Keratinocyte (primary cell): ENCODE measurements at places on chromosomes 5 and 9.

DNA sequence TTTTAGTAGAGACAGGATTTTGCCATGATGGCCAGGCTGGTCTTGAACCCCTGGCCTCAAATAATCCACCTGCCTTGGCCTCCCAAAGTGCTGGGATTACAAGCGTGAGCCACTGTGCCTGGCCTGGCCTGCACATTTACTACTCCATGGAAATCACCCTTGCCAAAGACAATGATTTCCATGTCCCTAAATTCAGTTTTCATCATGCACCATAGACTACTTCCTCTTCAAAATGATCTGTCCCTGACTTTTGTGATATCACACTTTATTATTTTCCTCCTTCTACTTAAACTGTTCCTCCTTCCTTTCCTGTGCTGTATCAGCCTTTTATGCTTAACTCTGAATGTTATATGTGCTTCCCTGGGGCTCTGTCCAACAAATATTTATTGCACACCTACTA, 20.3 kb downstream of the SLC28A3 start:
- H3K27ac ChIP-seq: no peak overlapping the region
- H3K4me3 ChIP-seq: no peak overlapping the region

- no peak overlapping the region for H3K27ac ChIP-seq
- no peak for DNase-seq
- no peaks in the 10 kb centered on the region for H3K27me3 ChIP-seq
- H3K4me1 ChIP-seq: no peaks in the 10 kb centered on the region
- H3K4me3 ChIP-seq: no peak overlapping the region
- H3K36me3 ChIP-seq: no peaks in the 10 kb centered on the region
These were observed 8.4 kb downstream of the TPPP start for GRCh38 chr5:684751-685216.

GRCh38 chr5:12865529-12865928, 961.3 kb upstream of the CTNND2 start:
- no peaks in the 10 kb centered on the region for H3K4me1 ChIP-seq
- H3K27me3 ChIP-seq: no peaks in the 10 kb centered on the region
- no peaks in the 10 kb centered on the region for H3K36me3 ChIP-seq
- no peak for DNase-seq
- H3K27ac ChIP-seq: no peak overlapping the region
- H3K4me3 ChIP-seq: no peak overlapping the region

DNA sequence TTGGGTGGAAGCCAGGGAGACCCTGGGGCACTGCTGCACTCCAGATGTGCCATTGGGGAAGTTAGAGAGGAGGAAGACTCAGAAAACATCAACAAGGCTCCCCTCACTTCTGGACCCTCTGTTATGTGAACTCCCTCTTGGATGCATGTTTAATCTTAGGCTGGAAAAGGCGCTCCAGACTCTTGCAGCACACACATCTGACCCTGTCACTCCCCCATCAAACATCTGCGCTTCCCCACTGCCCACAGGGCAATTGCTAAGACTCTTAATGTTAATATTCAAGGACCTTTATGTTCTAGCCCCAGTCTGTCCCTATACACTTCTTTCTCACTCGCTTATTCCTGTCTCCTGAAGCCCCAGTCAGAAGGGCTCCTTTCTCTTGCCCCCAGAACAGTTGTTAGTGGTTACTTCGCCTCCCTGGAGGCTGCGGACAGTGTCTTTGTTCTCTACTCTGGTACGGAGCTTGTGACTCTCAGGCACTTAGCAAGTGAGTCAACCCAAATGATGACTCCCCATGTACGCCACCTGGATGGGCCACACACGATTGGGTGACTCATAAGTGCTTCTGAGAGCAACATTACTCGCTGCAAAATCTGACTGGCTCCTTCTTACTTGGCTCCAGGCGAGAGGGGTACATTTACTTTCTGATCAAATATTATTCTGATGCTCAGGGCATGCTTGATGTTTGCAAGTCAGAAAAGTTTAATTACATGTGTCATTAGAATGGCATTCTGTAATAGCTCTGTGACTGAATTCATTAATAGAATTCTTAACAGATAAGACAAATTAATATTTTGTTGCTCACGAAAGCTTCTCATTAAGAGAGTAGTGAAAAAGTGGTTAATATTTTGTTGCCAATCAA, 193.6 kb downstream of the HSPA4 start:
- H3K36me3 ChIP-seq: no peaks in the 10 kb centered on the region
- H3K27me3 ChIP-seq: peaks cover 5% of the 10 kb centered on the region
- no peak overlapping the region for H3K4me3 ChIP-seq
- DNase-seq: peak; percentile 97
- H3K4me1 ChIP-seq: peaks cover 27% of the 10 kb centered on the region
- peak overlapping the region; percentile 36 for H3K27ac ChIP-seq

DNA sequence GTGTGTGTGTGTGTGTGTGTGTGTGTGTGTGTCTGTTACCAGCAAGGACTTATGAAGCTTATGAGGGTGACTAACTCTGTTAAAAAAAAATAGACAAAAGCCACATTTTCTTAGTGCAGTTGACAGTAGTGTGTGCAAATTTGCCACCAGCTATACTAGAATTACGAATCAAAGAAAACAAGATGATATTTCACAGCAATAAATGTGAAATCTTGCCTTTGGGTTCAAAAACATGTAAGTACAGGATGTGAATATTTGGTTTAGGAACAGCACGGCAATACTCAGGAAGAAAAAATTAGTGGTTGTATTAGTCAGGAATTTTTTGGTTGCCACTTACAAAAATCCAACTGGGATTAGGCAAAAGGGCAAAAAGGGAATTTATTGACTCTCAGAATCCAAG, 117.4 kb downstream of the NPR3 start:
- no peaks in the 10 kb centered on the region for H3K36me3 ChIP-seq
- peak; percentile 30 for DNase-seq
- no peak overlapping the region for H3K27ac ChIP-seq
- no peak overlapping the region for H3K4me3 ChIP-seq
- peaks cover 10% of the 10 kb centered on the region for H3K4me1 ChIP-seq

DNA sequence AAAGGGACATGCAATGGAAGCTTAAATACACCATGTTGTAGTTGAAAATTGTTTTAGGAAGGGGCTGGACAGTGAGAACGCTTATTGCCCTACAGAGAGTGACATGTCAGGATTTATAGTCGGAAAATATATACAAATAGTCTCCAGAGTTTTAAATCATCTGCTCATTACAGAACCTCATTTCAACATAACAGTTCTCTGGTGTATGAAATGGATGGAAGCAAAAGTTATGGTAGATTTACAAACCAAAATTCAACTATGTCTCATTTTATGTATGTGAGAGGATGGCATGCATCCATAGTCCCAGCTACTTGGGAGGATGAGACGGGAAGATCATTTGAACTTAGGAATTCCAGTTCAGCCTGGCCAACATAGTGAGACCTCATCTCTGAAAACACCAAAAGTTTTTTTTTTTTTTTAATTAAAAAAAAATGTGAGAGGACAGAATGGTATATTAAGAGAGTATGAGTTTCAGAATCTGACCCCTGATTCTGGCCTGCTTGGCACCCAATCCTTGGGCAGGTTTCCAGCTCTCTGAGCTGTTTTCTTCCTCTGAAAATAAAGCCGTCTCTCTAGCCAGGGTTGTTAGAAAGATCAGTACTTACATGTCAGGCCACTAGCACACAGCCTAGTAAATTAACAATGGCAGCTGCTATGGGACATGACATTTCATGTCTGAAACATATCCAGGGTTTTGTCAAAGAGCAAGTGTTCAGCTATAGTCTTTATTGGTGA, 40.1 kb downstream of the IQGAP2 start:
- no peaks in the 10 kb centered on the region for H3K4me1 ChIP-seq
- H3K27ac ChIP-seq: no peak overlapping the region
- DNase-seq: no peak
- H3K4me3 ChIP-seq: no peak overlapping the region
- no peaks in the 10 kb centered on the region for H3K36me3 ChIP-seq
- peaks cover 1% of the 10 kb centered on the region for H3K27me3 ChIP-seq

DNA sequence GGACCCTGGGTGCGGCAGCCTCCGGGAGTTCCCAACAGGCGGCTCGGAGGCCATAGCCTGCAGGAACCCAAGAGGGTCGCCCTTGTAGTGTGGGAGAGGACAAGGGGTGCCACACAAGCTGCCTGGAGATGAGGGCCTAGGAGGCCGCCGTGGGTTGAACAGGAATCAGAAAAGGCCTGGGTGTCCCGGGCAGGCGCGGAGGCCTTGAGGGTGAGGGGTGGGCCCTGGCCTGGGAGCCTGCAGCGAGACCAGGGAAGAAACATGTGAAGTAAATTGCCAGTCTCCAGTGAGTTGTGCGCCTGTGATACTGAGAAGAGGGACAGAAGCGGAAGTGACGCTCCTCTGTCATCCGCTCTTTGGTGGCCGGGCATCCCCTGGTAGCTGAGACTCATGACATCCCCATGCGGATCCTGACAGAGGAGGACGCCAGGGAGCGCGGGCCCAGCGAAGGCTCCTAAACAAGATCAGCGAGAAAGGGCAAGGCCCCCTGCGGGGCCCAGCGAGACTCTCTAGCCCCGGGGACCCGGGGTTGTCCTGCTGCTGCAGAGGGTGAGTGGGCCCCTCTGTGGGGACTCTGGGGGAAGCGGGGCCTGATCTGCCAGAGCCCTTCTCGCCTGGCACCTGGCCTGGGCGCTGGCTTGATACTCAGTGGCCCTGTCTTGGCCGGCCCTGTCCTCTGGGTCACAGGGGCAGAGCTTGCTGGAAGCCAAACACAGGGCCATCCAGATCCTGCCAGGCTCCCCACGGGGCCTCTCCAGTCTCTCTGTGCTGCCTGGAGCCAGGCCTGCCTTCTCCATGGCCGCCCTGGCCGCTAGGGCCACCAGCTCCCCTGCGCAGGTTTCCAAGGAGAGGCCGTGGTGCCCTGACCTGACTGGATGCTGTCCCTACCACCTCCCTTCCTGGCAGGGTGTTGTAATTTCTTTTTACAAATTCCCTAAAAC, 788.4 kb downstream of the TLE4 start:
- no peak overlapping the region for H3K27ac ChIP-seq
- no peak overlapping the region for H3K4me3 ChIP-seq
- DNase-seq: no peak
- no peaks in the 10 kb centered on the region for H3K36me3 ChIP-seq

DNA sequence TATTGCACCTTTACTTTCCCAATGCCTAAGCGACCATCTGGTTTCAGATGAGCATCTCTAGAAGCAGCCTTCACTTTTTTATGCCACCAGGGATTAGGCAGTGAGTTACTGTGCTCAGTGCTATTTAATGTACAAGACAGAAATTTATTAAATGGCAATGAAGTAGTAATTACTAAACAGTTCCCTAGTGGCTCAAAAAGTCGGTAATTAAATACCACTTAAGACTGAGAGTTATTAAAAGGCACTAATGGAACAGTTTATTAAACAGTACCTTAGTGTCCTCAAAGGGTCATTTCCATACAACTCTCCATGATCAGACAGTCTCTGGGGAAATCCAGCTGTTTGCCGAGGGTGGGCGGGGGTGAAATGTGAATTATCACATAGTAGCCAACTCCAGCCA, 42.3 kb downstream of the LHFPL2 start:
- peaks cover 10% of the 10 kb centered on the region for H3K4me1 ChIP-seq
- H3K4me3 ChIP-seq: no peak overlapping the region
- no peak for DNase-seq

- no peaks in the 10 kb centered on the region for H3K27me3 ChIP-seq
- H3K4me3 ChIP-seq: no peak overlapping the region
These were observed 158.3 kb downstream of the SNCAIP start for GRCh38 chr5:122470365-122470764.

DNA sequence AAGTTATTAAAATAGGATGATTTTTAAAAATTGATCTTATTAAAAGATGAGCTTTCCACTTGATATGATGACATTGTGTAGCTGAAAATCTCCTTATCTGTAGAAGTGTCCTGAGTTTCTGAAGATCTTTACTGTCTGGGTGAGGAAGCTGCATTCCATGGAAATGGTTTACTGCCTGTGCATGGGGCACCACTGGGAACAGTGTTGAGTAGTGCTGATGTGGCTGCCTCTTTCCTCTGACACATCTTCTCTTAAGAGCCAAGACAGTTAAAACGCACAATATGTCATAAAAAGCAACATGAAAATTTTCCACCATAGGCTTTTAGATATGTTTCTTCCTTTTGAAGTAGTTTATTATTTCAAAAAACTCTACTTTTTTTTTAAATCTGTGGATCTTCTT, 24.6 kb downstream of the SECISBP2 start:
- no peak overlapping the region for H3K27ac ChIP-seq
- no peak for DNase-seq
- no peaks in the 10 kb centered on the region for H3K4me1 ChIP-seq
- no peaks in the 10 kb centered on the region for H3K27me3 ChIP-seq
- H3K36me3 ChIP-seq: peaks cover 12% of the 10 kb centered on the region
- no peak overlapping the region for H3K4me3 ChIP-seq

DNA sequence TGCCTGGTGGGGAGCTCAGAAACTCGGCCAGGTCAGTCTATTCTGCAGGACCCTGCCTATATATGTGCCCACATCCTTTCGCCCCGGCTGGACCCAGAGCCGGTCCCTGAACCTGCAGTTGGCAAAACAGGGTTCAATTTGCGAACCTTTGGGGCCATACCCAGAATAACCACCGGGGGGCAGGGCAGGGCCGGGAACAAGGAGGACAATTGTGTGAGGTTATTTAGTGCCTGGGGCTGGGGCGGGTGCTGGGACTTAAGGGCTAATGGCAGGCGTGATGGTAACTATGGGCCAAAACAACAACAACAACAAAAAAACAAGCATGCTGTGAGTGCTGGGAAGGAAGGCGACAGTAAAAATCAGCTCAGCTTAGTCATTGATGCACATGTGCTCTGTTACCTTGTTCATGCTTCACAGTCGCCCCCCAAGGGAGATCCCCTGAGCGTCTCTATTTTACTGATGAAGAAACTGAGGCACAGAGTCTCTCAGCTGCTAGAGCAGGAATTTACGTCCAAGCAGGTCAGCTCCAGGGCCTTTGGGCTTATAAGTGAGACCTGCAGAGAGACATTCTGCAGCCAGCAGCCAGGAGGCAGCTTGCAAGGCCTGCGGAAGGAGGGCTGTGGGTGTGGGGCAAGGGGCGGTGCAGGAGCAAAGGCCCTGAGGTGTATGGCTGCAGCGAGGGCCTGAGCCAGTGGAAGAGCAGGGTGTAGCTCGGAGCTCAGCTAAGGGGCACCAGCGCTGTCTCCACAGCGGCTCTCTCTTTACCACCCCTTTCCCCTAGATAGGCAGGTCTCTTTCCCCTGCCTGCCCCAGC, 106.0 kb downstream of the PHF2 start:
- H3K36me3 ChIP-seq: no peaks in the 10 kb centered on the region
- H3K27me3 ChIP-seq: peaks cover 3% of the 10 kb centered on the region
- no peak overlapping the region for H3K27ac ChIP-seq
- no peak overlapping the region for H3K4me3 ChIP-seq

DNA sequence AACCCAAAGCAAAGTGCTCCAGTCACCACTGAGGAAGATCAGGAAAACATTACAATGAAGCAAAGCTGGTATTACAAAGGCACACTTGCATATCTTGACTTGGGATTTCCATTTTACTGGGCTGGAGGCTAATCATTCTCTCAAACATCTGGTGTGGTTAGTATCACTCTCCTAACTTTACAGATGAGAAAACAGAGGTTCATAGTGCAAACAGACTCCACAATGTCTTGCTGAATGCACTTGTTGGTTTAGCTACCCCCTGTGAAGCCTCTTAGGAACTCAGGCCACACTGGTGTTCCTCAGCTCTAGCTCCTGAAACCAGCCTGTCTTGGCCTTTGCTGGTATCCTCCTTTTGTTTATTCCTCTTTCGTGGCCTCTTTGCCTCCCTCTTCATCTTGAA, 29.5 kb upstream of the SMAD5 start:
- H3K4me3 ChIP-seq: no peak overlapping the region
- H3K27ac ChIP-seq: no peak overlapping the region

- H3K4me3 ChIP-seq: no peak overlapping the region
- no peaks in the 10 kb centered on the region for H3K27me3 ChIP-seq
- H3K4me1 ChIP-seq: no peaks in the 10 kb centered on the region
- H3K36me3 ChIP-seq: no peaks in the 10 kb centered on the region
- no peak for DNase-seq
These were observed 1209.3 kb upstream of the CDH6 start for GRCh38 chr5:29984156-29984540.
